ENCODE measurements at places on chromosomes 6 and 20.

DNA sequence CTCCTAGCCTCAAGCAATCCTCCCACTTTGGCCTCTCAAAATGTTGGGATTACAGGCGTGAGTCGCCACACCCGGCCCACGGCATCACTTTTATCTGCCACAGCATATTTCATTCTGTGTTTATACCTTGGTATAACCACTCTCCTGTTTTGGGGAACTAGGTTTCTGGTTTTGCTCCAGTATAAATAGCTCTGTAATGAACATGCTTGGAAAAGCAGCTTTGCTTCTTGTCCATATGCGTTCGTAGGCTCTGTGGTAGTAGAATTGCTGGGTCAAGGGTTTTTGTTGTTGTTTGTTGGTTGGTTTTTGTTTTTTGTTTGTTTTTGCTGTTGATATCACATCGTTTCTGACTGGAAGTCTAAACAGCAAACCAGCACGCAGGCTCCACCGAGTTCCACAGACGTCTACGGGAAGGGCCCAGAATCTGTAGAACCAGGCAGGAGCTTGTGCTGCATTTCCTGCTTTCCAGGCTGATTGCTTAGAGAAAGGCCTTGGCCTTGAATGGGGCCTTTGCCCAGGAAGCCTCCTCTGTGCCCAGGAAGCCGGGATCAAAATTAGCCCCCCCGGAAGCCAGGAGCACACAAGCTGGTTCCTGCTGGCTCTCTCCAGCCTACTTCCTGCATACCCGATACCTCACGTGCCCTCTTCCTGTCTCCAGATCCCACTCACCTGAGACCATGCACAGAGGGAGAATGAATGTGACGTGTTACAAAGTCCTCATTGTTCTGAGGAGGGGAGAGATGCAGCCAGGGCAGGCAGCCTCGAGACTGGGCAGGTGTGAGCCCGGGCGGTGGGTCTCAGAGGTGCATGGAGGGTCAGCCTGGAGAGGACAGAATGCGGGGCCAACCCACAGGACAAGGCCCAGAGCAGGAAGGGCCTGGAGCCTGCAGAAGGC is 34.7 kb downstream of the AAR2 start:
- no peak for DNase-seq

GRCh38 chr20:11173916-11174315 is 500.1 kb upstream of the JAG1 start:
- peak; percentile 87 for DNase-seq

DNA sequence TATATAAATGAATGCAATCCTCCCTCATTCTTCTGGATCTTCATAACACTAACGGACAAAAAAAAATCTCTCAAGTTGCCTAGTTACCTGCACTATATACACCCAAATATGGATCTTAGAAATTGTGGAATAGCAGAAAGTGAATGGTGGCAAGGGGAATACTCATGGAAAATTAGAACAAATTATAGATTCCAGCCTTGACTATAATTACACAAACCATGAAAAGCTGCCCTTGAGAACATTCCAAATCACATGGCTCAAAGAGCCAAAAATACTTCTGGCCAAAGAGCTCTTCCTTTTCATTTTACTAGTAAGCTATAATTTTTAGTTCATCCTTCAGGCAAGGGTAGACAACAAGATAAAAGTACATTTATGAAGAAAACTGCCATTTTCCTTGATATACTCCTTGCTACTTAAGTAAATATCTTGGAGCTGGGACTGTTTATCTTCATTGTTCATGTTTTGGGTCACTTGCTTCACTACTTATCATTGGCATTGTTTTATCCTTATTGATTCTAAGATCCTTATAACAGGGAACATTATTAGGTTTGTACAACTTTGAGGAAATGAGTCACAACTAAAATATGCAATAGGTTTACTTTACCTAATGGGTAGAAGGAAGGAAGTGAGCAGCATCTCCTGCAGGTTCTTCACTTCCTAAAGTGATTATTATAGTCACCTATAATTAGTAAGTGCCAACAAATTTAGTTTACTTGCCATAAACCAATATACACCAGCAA is 6.4 kb upstream of the MTRES1 start:
- no peak for DNase-seq

GRCh38 chr6:75694406-75694805 is 54.6 kb upstream of the MYO6 start:
- DNase-seq, result no peak

GRCh38 chr6:24658573-24659560 is 7.8 kb downstream of the TDP2 start:
- DNase-seq, result peak; percentile 24

DNA sequence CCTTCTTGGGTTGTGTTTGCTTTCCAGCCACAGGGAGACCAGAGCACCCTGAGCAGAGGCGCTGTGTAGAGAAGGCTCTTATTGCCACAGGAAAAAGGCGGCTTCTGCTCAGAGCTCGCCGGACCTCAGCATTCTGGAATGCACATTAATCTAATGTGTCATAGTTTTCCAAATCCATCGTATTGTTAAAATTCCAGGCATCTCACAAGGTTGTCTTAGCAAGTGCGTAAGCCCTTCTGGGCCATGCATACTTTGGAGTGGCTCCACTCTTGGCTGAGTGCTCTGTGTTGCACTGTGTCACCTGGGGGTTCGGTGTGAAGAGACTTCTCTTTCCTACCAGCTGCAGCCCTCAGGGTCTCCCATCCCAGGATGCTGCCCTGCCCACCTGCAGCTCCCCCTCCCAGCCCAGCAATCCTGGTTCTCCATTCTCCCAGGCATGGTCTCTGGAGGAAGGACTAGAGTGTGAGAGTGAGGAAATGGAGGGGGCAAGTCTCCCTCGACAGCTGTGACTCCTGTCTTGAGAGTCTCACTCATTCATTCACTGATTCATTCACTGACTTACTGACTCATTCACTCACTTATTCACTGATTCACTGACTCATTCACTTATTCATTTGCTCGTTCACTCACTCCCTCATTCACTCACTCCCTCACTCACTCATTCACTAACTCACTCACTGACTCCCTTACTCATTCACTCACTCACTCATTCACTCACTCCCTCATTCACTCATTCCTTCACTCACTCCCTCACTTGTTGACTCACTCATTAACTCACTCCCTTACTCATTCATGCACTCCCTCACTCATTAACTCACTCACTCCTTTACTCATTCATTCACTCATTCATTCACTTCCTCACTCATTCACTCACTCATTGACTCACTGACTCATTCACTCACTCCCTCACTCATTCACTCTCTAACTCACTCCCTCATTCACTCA is 83.7 kb upstream of the MPC1 start:
- DNase-seq, result peak; percentile 90

DNA sequence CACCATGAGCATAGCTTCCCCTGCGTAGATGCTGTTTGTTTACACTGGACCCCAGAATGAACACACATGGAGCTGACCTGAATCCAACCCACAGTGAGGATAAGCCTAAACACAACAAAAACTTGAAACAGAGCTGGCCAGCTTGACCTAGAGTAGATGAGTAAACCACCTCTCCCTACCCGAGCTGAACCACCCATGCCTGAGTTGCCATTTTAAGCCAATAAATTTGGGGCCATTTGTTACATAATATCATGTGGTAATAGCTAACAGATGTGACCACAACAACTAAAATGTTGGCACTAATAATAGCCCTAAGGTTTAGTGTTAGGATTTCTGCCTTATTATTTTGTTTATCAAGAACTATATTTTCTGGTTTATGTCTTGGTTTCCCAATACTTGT is 103.2 kb upstream of the GRIK2 start:
- DNase-seq, result no peak

DNA sequence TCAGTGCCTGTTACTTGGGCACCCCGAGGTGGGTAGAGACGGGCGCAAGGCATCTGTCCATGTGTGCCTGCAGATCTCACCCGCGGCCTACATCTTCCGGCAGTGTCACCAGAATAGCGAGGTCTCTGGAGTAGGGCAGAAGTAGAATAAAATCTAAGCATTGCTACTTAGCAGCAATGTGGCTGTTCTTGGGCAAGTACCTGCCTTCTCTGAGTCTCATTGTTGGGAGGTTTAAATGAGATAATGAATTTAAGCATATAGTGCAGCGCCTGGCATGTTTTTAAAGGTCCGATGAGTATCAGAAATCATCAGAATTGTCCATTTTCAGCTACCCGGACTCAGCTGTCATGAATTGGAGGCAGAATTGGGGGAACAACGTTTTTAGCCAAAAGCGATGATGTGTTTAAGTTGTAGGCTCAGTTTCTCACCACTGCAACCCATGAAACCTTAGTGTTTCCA is 800 bp downstream of the ABCC10 start:
- DNase-seq, result no peak

DNA sequence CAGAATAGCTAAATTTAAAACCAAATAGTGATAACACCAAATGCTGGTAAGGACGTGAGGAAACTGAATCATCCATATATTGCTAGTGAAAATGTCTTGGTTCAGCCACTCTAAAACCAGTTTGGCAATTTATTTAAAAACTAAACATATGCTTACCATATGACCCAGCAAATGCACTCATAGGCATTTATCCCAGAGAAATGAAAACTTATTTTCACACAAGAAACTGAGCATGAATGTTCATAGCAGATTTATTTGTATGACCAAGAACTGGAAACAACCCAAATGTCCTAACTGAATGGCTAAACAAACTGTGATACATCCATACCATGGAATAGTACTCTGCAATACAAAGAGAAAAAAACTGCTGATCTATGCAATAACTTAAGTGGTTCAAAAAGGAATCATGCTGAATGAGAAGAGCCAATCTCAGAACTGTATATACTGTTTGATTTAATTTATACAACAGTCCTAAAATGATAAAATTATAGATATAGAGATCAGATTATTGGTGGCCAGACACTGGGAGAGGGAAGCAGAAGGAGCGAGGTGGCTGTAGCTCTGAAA is 115.6 kb upstream of the ADGRF1 start:
- DNase-seq, result no peak

DNA sequence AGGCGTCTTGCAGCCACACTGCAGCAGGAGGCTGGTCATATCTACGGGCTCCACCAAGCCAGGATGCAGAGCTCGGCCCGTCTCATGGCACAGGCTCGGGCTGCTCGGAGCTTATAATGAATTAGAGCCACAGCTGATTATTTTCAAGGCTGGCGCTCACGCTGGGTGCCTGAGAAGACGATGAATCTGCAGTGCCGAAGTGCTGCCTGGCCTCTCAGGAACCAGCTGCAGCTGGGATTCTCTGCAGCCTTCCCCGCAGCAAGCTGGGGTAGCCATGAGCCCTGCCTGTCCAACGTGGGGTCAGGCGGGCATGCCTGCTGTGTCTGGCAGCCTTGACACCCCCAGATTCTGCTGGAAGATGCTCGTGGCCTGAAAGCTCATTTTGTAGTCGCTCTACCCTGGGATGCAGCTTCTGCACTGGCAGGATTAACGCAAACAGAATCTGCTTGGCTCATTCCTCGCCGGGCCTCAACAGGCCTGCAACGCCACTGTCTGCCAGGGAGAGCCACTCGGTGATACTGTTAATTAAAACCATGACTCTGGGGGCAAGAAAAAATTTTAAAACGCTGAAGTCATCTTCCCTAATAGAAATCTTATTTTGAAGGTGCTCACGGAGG is 104.3 kb downstream of the CDH26 start:
- no peak for DNase-seq

GRCh38 chr6:35485402-35485877 is 11.4 kb downstream of the TEAD3 start:
- peak; percentile 91 for DNase-seq

- DNase-seq, result no peak
Observed at GRCh38 chr6:5110246-5110645, 25.1 kb downstream of the PPP1R3G start.

DNA sequence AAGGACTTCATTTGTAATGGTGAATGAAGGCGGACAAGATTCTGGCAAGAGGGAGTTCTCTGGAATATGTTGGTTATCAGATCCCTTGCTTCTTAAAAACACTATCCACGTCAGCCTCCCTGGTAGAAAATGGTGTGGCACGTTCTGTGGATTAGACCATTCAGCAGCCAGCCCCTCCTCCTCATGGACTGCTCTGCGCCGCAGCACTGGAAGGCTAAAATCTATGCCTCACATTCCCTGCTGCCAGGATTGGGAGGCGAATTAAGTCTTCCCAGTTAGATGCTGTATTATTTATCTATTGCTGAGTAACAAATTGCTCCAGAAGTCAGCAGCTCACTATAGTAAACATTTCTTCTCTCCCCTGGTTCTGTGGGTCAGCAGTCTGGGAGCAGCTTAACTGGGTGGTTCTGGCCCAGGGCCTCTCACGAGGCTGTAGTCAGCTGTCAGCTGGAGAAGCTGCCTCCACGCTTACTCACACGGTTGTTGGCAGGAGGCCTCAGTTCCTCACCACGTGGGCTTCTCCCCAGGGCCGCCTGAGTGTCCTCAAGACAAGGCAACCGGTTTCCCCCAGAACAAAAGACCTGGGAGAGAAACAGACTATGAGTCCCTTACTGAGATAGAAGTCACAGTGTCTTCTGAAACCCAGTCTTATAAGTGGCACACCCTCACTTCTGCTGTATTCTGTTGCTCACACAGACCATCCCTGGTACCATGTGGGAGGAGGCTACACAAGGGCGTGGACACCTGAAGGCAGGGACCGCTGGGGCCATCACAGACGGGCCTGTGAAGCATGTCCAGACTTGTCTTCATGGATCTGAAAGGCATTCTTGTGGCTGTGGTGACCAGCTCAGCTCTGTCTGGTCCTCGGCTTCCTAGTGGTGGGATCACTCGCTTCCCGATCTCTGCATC is 101.0 kb downstream of the NRN1 start:
- DNase-seq, result peak; percentile 96

- DNase-seq, result peak; percentile 78
Observed at GRCh38 chr6:6680526-6680925, 92.0 kb downstream of the LY86 start.

GRCh38 chr6:156773476-156773875 is 3.7 kb upstream of the ARID1B start:
- no peak for DNase-seq

- peak; percentile 52 for DNase-seq
Observed at GRCh38 chr6:55980627-55981211, 105.3 kb upstream of the BMP5 start.

GRCh38 chr6:122268394-122268793 is 131.1 kb upstream of the HSF2 start:
- DNase-seq, result no peak

DNA sequence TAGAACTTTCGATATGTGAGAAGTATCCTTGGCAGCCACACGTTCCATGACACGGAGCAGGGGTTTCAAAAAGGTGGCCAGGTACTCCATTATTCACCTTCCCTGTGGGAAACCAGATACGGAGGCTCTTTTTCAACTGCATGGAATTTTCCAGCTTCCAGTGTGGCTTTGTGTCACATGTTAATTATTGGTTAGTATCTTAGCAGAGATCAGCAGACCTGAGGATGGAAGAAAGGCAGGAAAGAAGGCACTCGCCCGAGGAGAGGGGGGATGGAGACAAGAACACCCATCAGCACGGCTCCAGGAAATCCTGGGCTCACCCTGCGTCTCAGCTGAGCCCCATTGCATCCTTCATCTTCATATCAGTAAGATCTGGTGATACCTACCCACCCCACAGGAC is 115.5 kb downstream of the PXDC1 start:
- DNase-seq, result no peak

GRCh38 chr20:64053841-64054661 is 4.6 kb upstream of the SOX18 start:
- peak; percentile 71 for DNase-seq

- DNase-seq, result no peak
Observed at GRCh38 chr20:10984913-10985312, 311.1 kb upstream of the JAG1 start.

- DNase-seq, result peak; percentile 64
Observed at GRCh38 chr6:115441651-115442050, 619.0 kb downstream of the FRK start.

Data from fibroblast of skin of scalp (primary cell).